ENCODE measurements at places on chromosomes 3 and 15.

DNA sequence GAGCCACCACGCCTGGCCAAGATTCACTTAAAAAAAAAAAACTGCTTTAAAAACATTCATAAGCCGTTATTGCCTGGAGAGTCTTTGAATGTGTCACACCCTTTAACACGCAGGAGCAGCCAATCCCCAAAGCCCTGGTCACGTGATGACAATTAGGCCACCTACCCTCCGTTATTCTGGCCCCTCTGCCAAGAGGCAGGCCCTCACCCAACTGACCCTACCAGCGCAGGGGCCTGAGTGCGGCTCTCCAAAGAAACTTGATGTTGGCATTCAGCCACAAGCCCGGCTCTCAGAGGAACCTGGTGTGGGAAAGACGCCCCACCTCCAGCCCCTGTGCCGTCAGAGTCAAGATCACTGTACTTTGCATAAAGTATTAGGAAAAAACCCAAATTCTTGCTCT lies 11.6 kb upstream of the MUC4 start:
- no peak for DNase-seq

GRCh38 chr15:74954515-74954914 lies 2.1 kb downstream of the RPP25 start:
- no peak for DNase-seq

- no peak for DNase-seq
Observed at GRCh38 chr3:128060473-128061381, 8.5 kb downstream of the SEC61A1 start.

- no peak for DNase-seq
Observed at GRCh38 chr3:27800261-27800660, 78.1 kb upstream of the EOMES start.

DNA sequence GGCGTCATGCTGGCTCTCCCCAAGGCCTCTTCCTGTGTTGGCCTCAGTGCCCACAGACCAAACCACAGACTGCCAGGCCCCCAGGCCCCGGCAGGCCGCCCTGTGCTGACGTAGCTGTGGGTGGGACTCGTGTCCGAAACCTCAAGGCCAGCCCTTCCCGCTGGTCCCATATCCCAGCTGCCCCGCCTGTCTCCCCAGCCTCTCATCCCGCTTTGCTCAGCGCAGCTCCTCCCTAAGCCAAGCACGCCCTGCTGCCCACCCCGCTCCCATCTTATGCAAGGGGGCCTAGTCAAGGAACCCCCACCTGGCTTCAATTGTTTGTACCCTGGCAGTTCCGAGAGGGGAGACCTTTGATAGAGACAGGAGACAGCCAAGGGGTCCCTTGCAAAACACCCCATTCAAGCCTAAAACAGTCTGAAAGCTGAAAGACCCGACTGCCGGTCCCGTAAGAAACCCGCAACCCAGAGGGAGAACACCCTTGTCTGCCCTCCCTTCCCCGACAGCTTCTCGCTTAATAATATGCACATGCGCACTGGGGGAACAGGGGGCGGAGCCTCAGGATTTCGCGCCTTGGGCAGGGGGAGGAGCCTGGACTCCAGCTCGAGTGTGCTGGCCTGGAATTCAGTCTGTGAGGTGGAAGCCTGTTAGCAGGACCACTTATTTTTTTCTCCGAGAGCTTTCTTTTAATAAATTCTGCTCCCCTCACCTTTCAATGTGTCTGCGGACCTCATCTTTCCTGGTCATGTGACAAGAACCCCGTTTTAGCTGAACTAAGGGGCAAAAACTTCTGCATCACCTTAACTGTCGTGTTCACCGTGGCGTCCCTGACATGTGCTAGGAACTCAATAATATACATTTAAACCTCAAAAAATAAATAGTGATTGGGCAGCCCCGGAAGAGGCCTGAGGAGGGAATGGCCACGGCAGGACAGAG lies 17.2 kb downstream of the TNFAIP8L3 start:
- peak; percentile 27 for DNase-seq

DNA sequence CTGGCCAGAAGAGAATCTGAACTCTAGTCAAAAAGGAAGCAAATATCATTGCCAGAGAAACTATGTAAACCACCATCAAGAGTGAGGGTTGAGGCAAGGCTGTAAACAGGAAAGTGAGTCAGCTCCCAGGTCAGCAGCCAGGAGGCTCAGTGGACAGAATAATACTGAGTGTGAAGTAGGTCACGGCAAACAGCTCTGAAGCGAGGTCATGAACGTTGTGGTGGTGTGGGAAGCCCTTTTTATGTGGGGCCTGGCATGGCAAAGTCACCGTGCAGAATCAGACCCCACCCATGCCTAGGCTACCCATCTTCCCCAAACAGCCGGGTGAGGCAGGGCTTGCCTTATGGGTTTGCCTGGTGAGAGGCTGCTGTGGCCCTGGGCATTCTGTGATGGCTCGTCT lies 43.9 kb downstream of the THBS1 start:
- DNase-seq: no peak

DNA sequence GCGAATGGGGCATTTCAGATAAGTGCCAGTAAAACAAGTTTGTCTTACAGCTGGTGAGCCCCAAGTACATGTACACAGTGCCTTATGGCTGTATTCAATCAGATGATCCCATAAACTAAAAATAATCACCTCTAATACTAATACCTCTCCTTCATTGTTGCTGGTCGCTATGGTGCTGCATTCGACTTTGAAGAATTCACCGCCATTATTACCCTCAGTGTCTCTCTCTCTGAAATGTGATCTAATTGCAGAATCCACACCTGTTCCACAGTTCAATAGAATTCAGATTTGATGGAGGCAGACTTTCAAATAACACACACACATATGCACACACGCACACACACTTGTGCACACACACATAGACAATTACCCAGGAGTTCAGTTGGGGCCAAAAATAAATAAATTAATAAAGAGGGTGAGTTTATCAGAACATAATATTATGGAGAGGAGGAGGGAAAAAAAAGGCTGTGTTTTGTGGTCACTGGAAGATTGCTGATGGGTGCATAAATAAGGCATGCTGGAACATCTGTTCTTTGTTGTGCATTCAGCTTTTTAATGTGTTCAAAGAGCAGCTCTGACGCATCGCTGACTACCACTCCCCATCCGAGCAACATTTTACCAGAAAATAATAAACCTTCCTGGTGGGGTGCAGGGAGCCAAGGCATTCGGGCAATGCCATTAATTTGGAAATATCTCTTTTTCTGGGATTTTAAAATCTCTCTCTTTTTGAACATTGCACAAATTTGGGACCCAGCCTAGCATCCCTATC lies 235.7 kb downstream of the SATB1 start:
- DNase-seq: no peak

DNA sequence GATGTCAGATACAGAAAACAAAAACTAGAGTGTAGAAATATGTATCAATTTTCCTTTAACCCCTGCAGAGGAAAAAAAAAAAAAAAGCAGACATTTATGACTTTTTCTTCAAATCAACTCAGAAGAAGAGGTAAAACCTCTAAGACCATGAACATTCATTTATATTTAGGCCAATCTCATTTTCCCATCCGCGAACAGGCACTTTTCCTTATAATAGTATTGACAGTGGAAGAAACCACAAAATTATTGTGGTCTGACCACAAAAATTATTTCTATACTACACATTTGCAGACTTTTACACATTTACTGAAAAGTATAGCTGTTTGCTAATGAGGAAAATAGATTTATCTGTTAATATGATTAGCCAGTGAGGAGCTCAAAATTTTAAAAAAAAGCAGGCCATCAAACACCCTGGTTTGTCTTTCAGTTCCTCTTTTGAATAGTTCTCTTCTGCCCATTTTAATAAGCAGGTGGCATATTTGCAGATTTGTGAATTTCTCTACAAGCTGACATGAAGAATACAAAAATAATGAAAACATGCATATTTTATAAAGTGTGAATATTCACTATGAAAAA lies 5.7 kb downstream of the OSBPL11 start:
- no peak for DNase-seq

DNA sequence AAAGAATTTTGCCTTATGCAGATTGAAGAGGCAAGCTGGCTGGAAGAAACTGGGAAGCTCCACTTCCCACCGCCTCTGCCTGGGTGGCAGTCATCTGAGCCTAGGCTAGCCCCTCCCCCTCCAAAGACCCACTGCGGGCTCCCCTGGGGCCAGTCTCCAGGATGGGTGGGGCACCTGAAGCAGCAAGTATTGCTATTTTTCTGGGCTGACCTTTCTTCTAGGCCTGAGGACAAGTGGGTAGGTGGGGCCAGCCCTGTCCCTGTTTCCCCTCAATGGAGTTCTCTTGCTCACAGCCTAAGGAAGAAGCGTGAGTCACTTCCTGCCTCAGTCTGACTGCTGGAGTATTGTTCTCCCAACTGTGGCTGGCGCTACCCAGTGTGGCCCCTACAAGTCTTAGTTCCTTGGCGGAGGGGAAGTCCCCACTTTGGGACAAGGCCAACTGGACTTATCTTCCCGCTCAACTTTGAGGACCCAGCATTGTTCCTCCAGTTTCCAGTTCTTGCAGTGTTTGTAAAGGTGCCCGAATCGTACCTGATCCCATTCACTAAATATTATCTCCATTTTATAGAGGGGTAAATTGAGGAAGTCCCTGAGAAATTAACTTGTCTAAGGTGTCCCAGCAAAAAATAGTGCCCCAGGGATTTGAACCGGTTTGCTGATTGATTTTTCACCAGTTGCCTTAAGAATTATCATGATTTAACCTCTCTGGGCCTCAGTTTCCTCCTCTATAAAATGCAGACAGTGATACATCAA lies 1.4 kb downstream of the FURIN start:
- no peak for DNase-seq

DNA sequence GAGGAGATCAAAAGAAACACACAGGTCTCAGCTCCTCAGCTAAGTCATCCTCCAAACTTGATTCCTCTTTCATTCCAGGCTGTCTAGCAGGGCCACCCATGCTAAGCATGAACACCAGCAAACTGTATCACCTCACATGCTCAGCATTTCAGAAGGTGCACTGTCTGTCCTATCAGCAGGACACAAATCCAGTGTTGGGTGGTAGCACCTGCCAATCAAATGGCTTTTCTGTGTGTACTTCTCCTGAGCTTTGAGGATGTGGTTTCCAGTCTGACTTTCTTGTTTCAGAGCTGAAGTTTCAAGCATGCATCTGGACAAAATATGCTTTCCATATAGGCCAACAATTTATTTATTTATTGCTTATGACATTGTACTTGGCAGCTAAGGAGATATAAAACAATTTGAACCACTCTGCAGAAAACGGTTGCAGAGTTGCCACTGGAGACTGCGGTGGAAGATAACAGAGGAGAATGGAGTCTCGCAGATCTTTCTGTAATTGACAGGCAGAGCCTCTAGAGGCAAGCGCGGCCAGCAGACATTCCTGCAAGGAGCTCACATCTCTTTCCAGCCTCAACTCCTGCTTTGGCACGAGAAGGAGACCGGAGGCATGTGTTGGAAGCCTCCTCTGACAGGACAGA lies 167.1 kb upstream of the WNT5A start:
- DNase-seq: no peak

- DNase-seq: no peak
Observed at GRCh38 chr3:129684270-129684669, 77.8 kb upstream of the PLXND1 start.

- no peak for DNase-seq
Observed at GRCh38 chr3:29850641-29851040, 569.8 kb downstream of the RBMS3 start.

Measured in anterior cingulate cortex (tissue), 58 donors.